ENCODE measurements at places on chromosomes 1 and 21. TPM values are rescaled to one million over a fixed set of nuclear protein-coding genes. Genes with fewer than 3 reads are reported as not detected.

DNA sequence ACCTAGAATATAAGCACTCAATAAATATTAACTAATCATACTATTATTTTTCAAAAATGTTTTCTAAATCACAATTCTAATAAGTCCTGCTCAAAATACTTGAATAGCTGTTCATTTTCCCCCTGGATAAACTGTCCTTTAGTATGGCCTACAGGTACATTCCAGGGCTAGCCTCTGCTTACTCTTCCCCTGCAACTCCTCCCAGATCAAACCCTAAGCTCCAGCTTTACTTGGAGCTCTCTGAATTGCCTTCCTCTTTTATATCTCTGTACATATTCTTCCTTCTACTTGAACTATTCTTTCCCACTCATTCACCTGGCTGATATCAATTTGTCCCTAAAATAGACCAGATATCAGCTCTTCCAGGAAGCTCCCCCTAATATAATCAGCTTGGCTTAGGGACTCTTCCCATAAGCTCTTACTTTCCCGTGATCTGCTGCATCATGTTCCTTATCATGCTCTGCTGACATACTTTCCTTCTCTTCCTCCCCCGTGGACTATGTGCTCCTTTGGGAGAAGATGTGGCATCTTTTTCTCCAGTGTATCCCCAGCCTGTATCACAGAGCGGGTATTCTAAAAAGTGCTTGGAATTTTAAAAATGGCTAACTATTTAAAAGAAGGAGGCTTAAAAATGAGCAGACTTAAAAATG, 43.1 kb upstream of the PIGC start:
- DNase-seq = no peak

- DNase-seq = no peak
Observed at GRCh38 chr1:221753828-221754188, 11.9 kb upstream of the DUSP10 start.

DNA sequence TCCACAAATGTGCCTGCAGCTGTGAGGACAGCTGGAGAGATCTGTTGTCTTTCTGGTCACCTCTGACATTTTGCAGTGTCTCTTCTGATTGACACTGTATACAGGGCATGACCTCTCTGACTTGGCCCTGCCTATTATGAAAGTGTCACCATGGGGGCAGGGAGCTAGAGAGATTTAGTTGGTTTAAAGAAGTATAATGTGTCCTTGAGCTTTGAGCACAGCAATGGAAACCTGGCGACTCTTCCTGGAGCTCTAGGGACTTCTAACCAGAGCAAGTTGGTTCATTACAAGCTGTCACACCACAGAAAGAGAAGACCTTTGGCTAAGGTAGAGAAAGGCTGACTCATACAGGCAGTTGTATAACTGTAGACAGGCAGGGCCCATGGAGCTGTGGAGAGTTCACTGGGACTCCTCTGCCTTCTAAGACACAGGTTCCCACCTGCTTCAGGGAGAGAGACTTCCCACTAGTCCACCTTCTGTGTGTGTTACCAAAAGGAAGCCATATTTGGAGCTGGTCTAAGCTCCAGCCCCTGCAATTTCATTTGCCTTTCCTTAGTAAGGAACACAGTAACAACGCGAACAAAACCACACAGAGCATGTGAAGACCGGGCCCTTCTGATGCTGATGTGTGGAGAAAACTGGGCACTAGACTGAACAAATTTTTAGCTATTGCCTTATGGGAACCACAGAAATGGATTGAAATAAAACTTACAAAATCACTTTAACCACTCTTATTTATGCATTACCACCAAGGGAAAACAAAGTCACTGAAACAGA, 90.5 kb upstream of the ADAR start:
- no peak for DNase-seq

Gene S100A8
- polyA plus RNA-seq = not detected

- DNase-seq = no peak
Observed at GRCh38 chr21:26739189-26739588, 106.0 kb downstream of the ADAMTS1 start.

DNA sequence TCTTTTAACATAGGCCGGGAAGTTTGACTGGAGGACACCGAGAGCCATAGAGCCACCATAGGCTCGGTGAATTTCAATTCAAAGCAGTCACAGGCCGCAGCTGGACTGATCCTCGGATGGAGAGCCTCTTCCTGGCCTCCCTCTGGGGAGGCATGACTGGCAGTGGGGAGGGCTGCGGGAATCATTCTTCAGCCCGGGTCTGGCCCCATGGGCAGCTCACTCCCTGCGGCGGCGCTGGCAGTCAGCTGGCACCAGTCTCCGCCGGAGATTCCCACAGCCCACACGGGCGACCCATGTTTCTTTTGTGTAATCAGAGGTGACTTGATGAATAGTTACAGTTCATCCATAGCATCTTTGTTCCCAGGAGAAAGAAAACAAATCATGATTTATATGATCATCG, 10.6 kb downstream of the ESPN start:
- DNase-seq = no peak

Gene GPR37L1
- 0.08 TPM for polyA plus RNA-seq

Gene PDPN
- not detected for polyA plus RNA-seq

GRCh38 chr1:229203030-229203751, 67.7 kb upstream of the RAB4A start:
- DNase-seq = no peak

Gene ETV3L
- not detected for polyA plus RNA-seq

GRCh38 chr1:118827207-118827606, 160.9 kb downstream of the TBX15 start:
- no peak for DNase-seq

DNA sequence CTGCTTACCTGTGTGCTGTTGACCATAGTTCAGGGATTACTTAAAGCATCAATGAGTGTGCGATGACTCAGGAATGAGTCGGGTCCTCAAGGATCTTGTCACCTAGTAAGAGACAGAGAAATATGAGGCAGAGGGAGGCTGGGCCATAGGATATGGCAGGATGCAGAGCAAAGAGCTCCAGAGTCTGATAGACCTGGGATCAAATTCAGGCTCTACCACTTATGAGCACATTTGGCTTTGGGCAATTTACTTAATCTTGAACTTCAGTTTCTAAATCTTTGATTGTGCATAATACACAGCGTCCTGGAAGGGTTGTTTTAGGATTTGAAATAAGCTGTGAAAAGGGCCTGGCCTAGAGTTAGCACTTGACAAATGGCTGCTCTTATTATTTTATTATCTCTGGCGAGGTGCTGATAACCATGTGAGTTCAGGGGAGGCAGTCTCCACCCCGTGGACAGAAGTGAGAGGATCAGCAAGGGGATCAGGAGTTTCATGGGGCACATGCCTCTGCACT, 94.5 kb downstream of the ROR1 start:
- no peak for DNase-seq

Gene RIPK4
- not detected for polyA plus RNA-seq

DNA sequence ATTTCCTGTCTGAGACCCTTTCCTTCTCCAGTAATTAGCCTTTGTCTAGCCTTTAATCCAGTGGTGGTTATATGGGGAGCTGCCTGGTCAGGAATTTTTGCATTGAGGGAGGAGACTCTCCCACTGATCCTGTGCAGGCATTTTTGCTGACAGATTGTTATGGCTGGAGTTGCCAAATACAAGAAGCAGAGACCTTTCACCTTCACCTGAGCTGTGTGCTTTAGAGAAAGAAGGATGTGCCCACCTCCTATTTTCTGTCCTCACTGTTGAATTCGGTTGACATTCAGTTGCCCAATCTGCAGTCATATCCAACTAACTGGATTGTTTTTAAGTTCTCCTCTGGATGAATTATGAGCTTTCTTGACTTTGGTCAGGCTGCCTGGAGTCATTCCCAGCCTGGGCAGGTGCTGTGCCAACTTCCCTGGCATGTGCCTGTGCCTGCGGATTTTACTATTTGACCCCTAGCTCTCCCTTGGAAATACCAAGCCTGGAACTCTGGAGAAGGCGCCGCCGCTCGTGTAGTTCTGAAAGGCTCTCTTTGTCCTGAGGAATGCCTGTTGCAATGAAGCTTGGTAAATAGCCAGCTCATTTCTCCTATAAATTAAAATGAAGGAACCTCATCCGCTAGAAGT, 143.9 kb downstream of the NOS1AP start:
- no peak for DNase-seq

DNA sequence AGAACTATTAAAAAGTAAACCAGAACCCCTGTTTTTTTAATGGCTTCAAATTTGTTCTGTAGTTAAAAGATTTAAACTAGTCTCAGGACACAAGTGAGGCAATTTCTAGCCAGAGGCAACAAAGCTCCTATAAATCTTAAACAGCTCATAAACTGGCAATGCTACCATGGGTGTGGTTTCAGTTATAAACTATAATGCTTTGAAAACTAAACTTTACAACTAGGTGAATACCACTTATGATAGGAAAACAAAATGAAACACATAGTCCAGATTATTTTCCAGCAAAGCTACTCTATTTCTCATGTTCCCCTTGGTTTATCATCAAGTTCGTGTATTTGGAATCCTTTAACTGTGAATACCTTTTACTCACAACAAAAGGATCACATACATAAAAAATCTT, 282.5 kb downstream of the VAV3 start:
- DNase-seq = no peak

Gene PEX10
- 8.9 TPM for polyA plus RNA-seq

Data from CD8-positive, alpha-beta memory T cell (primary cell).